Right ventricle myocardium inferior (tissue), 1 donor: ENCODE measurements at places on chromosomes 5 and 9. TPM values are rescaled to one million over a fixed set of nuclear protein-coding genes. Genes with fewer than 3 reads are reported as not detected.

- no peak for DNase-seq
Observed at GRCh38 chr5:102856389-102856777, 101.3 kb downstream of the PAM start.

- no peak for DNase-seq
Observed at GRCh38 chr5:76029739-76030138, 53.4 kb upstream of the SV2C start.

GRCh38 chr5:131303537-131303936, 39.7 kb downstream of the CDC42SE2 start:
- no peak for DNase-seq

DNA sequence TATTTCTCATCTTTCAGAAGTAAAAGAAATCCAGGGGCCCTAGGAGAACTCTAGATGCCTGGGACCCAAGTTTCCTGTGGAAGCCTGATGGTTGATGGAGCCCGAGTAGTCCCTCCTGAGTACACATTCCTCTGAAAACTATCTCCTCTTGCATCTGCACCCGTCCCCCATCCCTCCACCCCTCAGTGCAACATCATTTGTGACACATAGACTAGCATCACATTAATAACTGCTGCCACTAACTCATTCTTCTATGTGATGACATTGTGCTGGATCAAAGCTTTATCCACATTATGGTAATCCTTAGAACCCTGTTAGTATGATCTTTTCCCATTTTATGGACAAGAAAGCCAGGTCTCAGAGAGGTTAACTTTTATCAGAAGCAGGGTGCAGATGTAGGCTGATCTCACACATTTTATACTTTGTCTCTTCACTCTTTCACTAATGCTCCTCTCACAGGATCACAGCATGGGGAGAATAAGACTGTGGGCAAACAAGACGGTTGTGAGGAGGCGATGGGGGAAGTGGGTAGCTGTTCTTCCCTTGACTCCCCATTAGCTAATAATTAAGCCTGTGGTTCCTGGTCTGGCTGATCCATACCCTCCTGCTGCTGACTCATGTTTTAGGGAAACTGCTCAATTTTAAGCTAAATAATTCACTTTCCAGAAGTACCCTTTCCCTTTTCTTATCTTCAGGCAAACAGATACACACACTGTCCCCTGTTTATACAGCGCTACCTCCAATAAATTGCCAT, 3.9 kb upstream of the HK3 start:
- DNase-seq: no peak

Gene HTR4
- 0.22 TPM for total RNA-seq

Gene OGN
- total RNA-seq: 9.3 TPM
